Fibroblast of the aortic adventitia (primary cell): ENCODE measurements at places on chromosomes 7 and 10.

DNA sequence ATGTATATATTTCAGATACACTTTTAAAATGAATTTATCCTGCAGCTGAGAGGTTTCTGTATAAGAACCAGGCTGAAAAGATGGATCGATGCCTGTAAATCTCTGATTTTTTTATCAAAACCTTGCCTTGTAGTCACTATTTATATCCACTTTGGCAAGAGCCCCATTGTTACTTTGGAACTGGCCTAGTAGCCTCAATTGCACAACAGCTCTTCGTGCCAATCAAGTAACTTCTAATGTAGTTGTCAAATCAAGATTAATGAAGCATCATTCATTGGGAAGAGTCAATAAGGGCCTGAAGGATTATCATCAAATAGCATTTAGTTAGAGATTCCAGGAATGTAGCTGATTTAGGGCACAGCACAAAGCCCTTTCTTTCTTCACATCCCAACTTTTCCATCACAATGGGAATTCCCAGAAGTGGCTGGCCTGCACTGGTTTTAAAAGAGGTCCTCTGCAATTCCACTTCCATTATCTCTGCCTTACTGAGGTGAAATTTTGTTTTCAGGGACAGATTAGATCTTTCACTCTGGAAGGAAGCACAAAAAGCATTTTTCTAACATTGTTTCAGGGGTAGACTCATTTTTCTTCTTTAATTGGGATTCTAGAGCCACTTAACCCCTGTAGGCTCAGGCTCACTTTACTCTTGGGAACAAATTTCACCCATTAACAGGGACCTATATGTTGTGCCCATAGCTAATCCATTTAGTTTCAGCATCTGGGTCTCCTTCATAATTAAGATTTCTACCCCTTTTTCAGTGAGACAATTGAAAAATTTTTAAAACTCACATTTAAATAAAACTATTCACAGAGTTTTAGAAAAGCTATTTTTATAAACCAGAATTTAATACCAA is 97.8 kb downstream of the CALCR start:
- DNase-seq, result no peak

GRCh38 chr10:3045471-3046209 is 21.7 kb upstream of the PFKP start:
- peak; percentile 86 for DNase-seq

- DNase-seq, result no peak
Observed at GRCh38 chr10:12308736-12309375, 40.5 kb upstream of the CAMK1D start.

DNA sequence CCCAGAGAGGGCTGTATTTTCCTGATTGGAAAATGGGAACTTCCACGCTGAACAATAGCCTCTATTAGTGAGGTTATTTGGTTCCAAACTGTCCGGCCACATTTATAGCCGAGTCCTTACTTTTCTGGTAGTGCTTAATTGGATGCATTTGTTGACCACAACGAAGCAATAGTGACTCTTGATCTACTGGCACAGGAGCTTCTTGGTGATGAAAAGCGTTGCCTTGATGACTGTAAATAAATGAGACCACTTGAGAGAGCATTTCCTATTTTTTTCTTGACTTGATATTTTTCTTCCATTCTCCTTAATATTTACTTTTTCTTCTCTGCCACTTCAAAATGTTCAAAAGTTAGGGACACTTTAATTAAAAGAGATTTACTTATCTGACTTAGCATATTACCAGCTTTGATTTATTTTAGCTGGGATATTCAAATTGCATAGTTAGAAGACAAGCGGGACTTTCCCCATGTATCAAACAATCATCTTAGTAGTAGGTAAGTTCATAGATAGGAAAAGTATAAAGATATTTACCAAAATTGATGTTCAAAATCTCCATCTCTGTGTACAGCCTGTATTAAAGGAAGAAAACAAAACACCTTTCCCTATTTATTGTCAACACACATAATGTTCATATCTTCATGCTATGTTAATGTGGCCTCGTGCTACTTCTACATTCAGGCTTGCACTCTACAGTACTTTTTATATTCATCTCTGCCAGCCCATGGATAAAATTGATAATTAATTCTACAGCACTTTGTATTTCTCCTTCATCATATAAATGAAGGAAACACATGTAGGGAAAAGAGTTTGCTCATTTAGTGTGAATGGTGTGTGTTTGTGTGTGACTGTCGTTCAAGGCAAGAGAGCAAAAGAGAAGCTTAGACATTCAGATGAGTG is 5.1 kb upstream of the SP8 start:
- DNase-seq, result no peak

GRCh38 chr10:113071446-113071845 is 121.4 kb downstream of the TCF7L2 start:
- peak; percentile 77 for DNase-seq

- DNase-seq, result peak; percentile 82
Observed at GRCh38 chr7:80584778-80585177, 53.7 kb upstream of the CD36 start.

DNA sequence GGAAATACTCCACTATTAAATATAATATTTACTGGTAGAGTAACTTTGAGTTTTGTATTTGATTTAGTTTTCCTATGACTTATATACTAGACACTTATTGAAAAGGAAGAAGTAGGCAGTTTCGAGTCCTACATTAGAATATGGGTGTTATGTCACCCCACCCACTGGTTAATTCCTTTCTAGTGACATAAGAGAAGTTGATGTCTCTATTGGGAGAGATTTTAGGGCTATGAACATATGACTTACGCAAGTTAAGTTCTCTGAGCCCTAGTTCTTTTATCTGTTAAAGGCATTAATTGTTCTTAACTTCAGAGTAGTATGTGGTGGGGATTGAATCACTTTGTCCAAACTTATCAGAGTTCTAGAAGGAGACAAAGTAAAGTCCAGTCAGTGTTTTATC is 30.5 kb downstream of the CPED1 start:
- DNase-seq, result peak; percentile 79

DNA sequence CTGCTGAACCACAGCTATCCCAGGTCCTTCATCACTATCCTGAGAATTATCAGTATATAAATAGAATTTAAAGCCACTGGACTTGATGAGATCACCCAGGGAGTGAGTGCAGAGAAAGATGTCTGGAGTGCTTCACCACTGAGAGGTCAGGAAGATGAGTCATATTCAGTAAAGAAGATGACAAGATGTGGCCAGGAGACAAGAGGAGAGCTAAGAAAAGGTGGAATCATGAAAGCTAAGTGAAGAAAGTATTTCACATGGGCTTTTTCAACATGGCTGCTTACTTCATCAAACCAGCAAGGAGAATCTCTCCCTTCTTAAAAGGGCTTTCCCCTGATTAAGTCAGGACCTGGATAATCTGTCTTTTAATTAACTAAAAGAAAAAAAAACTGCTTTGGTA is 9.1 kb upstream of the PRKAR2B start:
- DNase-seq, result peak; percentile 37

- DNase-seq, result peak; percentile 80
Observed at GRCh38 chr7:143492043-143492471, 14.4 kb downstream of the TAS2R41 start.

- DNase-seq, result no peak
Observed at GRCh38 chr10:132438091-132439024, 41.4 kb downstream of the PWWP2B start.

DNA sequence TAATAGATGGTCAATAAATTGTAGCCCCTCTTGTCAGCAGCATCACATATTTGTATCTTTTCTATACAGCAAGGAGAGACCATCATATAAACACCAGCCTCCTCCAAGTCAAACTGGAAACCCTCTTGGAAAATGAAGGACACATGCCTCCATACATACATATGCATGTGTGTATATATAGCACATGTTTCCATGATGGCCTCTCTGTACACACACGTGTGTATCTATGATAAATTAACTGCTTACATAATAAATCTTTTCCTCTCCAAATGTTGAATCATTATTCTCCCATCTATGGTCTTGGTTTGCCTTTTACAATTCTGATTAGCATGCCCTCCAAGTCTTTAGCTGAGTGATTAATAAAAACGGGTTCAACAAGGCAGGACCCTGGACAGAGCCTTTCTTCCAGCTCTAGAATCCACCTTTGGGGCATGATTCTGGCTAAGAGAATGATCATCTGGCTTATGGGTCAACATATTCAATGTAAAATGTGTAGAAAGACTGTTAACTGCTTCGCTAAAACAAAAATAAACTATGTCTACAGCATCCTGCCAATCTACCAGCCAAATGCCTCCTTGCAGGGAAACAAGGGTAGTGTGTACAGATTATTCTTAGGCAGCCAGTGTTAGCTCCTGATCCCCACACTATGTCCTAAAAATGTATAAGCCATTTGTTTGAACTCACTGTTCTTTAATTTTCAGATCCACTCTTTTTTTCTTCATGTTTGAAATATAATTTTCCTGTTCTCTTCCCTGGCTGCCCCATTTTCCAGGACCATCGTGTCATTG is 70.0 kb downstream of the CRTAC1 start:
- no peak for DNase-seq

GRCh38 chr7:158356454-158356853 is 231.2 kb downstream of the PTPRN2 start:
- no peak for DNase-seq

DNA sequence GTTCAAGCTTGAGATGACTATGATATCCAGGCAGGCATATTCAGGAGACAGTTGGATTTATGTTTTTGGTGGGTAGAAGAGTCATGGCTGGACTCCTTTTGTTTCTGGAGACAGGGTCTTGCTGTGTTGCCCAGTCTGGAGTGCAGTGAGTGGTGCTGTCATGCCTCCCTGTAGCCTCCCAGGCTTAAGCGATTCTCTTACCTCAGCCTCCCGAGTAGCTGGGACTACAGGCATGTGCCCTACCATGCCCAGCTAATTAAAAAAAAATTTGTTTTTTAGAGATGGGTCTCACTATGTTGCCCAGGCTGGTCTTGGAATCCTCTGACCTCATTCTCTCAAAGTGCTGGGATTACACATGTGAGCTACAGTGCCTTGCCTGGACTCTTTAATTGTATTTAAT is 62.0 kb downstream of the ADK start:
- no peak for DNase-seq

DNA sequence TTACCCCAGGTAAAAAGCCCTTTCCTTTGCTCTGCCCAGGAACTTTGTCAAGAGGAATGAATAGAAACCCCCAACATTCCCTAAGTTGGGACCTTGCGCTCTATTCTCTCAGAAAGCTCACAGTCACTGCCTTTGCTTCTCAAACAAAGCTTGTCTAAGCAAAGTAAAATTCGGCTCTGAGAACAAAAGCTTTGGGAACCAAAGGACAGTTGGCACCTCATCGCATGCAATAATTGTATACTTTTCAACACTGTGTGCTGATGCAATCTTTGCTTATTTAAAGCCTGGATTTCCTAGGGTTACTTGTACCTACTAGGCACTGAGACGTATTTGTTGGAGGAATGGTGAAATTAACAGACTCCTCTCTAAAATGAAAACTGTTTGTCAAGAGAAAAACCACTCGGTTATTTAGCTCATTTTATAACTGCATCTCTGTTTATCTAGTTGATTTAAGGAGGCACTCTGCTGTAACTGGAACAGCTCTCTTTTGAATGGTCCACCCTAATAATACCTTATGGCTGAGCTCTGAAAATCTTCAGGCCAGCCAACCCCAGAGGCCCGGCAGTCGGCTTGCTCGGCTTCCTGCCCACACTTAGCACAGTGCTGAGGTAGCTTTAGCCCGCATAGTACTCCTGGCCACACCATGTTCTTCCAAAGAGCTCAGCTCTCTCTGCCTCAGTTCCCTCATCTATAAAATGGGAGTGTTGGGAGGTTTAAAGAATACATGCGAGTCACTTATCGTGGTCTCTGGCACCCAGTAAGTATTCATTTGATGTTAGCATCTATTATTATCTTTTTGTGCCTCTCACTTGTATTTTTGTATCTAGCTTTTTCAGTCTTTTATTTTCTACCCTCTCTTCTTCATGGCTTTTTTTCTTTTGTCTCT is 80.2 kb upstream of the PRR15 start:
- DNase-seq, result peak; percentile 30

DNA sequence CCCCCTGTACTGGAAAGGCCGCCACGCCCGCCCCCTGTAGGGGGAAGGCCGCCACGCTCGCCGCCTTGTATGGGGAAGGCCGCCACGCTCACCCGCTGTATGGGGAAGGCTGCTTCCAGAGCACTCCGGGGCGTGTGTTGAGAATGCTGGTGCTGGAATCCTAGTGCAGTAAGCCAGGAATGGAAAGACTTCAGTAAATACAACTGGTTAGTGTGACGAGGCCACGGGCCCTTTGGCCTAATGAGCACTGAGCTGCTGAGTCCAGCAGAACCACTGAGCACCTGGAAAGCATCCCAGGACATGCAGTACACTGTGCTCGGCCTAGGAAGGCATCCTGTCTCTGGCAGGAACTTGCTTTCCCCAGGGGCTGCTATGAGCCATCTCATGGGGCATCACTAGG is 398.9 kb downstream of the PTPRN2 start:
- DNase-seq, result no peak

DNA sequence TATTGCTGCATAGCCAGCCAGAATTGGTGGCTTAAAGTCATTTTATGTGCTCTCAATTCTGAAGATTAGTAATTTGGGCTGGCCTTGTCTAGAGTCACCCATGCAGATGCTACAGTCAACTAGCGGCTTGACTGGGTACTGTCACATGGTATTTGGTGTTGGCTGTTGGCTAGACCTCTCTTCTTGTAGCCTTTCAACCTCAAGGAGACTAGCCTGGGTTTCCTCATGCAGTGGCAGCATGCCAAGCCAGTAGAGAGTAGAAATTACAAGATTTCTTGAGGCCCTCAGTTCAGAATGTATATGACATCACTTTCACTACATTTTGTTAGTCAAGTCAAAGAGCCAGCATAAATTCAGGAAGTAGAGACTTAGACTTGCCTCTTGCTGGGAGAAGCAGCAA is 3.7 kb upstream of the ZNF800 start:
- peak; percentile 4 for DNase-seq

- no peak for DNase-seq
Observed at GRCh38 chr10:3943695-3944257, 158.8 kb upstream of the KLF6 start.
